ENCODE measurements at places on chromosomes 1 and 21.

DNA sequence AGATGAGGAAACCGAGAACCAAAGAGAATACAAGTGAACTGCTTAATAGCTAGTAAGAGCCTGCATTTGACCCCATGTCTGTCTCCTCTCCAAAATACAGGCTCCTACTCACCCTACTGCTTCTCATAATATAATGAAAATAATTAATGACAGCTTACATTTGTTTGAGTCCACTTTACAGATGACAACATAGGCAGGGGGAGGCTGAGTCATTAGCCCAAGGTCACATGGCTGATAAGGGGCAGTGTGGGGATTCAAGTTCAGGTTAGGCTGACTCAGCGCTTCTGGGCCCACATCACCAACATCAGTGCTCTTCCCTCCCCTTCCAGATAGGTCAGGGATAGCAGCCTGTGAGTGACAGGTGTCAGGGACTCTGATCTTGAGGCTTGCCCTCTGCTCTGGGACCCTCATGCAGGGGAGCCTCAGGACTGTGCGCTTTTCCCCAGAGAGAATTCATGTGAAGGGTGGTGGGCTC is 16.2 kb downstream of the AZIN2 start:
- no peak for DNase-seq

- no peak for DNase-seq
Observed at GRCh38 chr1:184567009-184567408, 180.2 kb downstream of the C1orf21 start.

GRCh38 chr21:29496337-29496736 is 197.6 kb downstream of the BACH1 start:
- no peak for DNase-seq

DNA sequence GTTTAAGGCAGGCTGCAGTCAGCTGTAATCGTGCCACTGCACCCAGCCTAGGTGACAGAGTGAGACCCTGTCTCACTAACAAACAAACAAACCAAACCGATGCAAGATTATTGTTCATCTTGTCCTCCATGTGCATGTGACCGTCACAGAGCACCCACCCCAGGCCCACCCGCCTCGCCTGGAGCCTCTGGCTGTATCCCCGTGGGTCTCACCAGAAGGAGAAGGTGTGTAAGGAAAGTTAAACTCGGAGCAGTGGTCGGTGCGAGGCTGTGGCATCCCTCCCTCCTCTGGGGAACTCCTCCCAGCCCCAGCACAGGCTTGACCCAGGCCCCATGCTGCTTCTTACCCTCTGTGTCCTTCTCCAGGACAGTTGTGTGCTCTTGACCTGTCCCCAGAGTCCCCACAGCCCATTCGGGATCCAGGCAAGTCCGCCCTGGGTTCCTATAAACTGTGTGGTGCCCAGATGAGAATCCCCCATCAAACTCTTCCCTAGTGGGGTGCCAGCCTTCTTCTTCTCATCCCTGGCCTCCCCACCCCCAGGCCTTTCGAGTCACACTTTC is 318.4 kb downstream of the AJAP1 start:
- DNase-seq, result no peak

DNA sequence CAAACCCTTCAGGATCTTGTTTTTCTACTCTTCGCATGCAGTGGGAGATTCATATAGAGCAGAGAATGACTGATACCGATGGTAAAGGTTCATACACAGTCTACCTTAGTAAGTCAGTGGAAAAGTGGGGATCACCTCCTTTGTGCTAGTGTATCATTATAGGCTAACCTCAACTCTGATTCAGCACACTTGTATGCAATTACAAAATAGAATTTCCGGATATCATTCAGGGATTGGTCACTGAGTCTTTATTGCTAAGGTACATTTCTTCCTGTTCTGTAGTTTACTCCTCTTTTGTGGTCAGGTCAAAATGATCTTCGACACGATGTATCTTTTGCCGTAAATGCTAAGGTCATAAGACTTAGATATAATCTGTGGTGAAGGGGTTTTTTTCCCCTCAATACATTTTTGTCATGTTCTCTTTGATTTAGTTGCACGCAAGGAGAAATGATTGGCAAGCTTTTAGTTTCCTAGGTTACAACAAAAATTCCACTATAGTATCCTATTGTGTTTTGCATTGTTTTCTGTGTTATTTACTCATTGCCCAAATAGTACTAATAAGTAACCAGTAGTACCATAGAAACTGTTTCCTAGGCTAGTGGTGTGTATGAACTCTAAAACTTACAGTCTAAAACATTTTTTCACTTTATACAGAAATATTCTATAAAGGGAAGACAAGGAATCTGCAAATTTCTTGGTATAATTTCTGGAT is 35.7 kb upstream of the PLA2G4A start:
- no peak for DNase-seq

DNA sequence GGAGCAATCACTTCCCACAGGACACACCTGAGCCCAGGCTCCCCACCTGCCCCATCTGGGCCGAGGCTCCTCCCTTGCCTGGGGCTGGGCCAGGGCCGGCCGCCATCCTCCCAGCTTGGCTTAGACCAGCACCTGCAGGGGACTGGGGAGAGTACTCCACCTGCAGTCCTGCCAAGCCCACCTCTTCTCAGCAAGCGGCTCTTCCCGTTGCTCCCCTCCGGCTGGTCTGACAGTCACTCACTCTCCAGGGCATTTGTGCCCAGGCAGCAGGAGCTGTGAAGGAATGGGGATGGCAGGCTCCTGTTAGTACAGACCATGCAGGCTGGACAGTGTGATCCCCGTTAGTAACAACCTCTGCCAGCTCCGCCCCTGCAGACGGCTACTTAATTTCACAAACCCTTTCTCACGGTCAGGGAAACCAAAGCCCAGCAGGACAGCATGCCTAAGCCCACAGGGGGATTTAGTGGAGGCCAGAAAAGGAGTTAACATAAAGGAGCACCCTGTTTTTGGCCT is at the start of gene FYB2:
TSS of gene FYB2 (minus strand) at position 18 of the 513 bp plus-strand sequence. CDS start 114 bp downstream, outside the sequence.
- no peak for DNase-seq

DNA sequence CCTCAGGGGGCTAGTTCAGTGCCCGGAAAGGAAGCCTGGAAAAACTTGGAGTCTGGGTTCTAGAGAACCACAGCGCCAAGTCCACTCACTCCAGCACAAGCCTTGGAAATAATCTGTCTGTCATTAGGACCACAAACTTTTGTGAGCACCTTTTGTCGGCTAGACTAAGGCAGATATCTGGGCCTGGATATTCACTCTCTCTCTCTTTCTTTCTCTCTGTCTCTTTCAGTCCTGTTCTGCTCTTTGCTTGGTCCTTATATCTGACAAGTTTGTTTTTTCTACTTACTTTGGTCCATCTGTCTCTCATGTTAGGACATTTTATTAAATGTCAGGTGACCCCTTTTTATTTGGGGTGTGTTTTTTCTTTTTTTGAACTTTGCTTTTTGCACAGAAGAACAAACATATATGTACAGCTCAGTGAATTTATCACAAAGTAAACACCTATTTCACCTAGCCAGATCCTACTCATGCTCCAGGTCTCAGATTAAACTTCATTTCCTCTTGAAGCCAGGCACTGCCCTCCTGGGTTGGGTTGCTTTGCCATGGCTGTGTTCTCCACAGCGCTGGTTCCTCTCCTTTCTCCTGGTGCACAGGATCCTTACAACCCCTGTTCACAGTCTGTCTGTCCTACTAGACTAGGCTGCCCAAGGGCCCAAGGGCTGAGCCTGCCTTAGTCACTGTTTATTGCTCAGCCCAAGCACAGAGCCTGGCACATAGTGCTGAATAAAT is 40.8 kb downstream of the TCEANC2 start:
- DNase-seq, result no peak

DNA sequence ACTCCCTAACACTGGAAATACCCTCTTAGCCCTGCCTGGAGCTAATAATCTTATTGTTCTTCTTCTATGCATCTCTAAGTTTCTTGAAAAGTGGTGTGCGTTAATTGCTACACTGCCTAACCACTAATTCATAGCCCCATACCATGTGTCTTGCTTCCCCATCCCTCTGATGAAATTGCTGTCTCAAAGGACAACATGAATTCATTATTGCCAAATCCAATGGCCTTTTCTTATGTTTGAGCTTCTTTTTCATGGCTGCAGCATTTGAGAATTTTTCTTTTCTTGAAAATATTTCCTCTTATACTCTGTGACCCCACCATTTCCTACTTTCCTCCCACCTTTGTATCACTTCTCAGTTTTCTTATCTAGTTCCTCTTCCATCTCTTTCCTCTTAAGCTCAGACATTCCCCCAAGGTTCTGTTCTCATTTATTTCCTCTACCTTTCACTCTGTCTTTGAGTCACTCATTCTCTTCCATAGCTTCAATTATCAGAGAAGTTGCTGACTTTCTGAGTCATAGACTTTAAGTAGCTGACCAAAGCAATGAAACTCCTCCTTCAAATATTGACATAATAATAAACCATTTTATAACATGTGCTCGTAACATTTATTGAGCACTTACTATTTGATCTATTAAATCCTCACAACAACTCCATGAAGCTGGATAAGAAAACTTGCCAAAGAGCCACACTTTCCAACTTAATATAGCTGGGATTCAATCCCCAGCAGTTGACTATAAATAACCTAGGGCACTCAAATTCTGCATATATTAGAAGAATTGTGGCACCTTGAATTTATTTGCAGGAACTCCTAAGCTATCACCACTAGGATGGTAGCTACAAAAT is 35.5 kb upstream of the ATP6V1G3 start:
- DNase-seq, result peak; percentile 10

DNA sequence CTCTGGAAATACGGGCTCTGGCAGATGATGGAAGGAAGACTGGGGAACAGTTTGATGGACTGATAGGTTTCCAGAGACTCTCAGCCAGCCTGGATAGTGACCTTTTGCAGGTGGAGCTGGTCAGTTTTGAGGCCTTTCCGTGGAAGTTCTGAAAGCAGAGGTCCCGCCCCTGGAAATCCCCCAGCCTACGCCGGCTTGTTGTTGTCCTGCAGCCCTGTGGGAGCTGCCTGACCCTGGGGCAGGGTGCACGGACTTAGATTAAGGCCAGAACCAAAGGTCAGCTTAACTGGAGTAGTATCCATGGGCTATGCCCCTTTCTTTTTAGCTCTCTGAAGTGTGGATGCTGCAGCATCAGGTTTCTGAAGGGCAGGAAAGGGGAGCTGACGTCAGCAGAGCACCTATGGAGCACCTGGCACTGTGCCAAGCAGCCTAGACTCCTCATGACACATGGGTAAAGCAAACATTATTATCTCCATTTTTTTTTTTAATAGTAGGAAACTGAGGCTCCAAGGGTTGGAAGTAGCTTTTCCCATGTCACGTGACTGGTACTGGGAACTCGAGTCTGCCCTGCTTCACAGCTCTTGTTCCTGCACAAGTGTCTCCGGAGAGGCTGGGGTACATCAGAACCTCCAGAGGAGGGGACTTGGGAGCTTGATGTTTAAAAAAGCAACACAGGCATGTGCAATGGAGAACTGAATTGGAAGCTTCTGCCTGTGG is 38.5 kb downstream of the IER5 start:
- no peak for DNase-seq

DNA sequence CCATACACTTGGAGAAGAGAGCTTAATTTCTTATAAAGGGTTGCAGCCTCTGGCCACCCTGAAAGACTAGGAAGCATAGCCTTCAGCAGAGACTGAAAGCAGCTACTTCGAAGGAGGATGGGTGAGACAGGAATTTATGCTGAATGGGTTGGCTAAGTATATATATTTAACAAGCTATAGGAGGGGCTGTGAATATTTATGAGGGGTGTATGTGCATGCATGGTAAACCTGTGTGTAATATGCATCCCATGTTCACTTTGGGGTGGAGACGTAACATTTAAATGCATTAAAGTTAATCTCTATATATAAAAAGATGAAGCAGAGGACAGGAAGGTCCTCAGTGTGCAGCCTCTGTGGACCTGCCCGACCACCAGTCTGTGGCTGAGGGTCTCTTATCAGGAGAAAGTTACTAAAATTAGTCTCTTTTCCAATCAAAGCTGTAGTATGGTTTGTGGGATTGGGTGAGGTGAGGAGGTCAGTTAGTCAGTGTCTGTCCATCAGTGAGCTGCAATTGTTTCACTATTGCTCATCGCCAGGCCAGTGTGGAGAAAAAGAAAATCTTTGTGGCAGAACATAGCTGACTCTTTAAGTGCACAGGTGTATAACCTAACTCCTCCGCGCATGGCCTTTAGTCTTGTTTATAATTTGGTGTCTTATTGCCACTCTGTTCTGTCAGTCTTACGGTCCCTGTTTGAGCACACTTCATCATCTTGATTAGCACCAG is 35.4 kb upstream of the DSCAM start:
- no peak for DNase-seq

DNA sequence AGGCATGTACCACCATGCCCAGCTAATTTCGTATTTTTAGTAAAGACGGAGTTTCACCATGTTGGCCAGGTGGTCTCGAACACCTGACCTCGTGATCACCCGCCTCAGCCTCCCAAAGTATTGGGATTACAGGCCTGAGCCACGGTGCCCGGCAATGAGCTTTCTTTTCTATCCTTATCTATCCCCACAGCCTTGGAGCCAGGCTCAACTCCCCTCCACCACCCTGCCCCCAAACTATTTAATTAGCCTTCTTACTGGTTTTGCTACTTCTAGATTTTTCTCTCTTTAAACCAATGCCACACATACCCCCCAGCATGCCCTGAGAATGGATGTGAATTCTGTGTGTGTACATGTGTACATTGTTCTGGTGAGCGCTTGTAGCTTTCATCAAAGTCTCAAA is 5.7 kb upstream of the VANGL2 start:
- no peak for DNase-seq

GRCh38 chr1:10938741-10939417 is 73.6 kb upstream of the TARDBP start:
- DNase-seq, result no peak

GRCh38 chr1:212567638-212568037 is 40.9 kb upstream of the ATF3 start:
- DNase-seq, result no peak

- no peak for DNase-seq
Observed at GRCh38 chr1:83102630-83103071, 896.3 kb downstream of the TTLL7 start.

GRCh38 chr1:205714190-205714905 is 34.0 kb upstream of the SLC45A3 start:
- no peak for DNase-seq

- no peak for DNase-seq
Observed at GRCh38 chr1:39076127-39076798, 50.1 kb downstream of the NDUFS5 start.

- peak; percentile 91 for DNase-seq
Observed at GRCh38 chr1:234851450-234852438, 241.8 kb upstream of the IRF2BP2 start.

GRCh38 chr1:203480525-203481084 is 5.0 kb downstream of the PRELP start:
- DNase-seq, result peak; percentile 40

All from suppressor macrophage (primary cell).